Stimulated activated CD4-positive, alpha-beta T cell treated with anti-CD3 and anti-CD28 coated beads, Interleukin-2, amount 100 ng/mL, for 48 hours (primary cell): ENCODE measurements at places on chromosomes 1 and 21.

GRCh38 chr1:56780826-56781225 lies 38.4 kb downstream of the FYB2 start:
- no peak for DNase-seq

- DNase-seq: no peak
Measured at GRCh38 chr1:56285554-56286402, 293.6 kb downstream of the PLPP3 start.

- no peak for DNase-seq
Measured at GRCh38 chr1:230212405-230212936, 145.4 kb downstream of the GALNT2 start.

DNA sequence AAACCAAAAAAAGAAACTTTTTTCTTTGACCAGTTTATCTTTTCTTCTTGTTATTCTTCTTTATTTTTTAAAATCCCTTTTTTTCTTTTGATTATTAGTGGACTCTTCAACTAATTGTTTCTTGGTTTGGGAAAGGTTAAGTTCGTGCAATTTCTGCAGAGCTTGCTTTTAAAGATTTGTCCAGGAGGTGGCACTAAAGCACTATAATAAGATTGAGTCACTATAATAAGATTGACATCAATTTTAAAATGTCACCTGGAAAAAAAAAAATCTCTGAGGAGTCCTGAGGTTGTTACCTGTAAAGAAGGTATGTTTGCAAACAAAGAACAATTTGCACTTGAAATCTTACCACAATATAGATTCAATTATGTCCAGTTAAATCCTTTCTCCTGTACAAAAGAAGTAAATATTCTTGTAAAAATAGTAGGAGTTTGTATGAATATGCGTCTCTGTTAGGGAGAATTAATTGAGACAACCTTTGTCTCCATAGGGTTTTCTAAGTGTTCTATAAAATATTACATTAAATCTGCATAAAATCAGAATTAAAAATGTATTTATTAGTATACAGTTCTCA lies 166.7 kb downstream of the ADGRL4 start:
- peak; percentile 21 for DNase-seq
